ENCODE measurements at places on chromosomes 12 and 14. TPM values are rescaled to one million over a fixed set of nuclear protein-coding genes. Genes with fewer than 3 reads are reported as not detected.

GRCh38 chr12:1552911-1553491 is 41.4 kb downstream of the FBXL14 start:
- no peak overlapping the region for H3K27ac ChIP-seq
- no peak overlapping the region for H3K4me3 ChIP-seq
- DNase-seq = no peak

- H3K4me1 ChIP-seq = no peaks in the 10 kb centered on the region
- no peak overlapping the region for H3K27ac ChIP-seq
- H3K36me3 ChIP-seq = no peaks in the 10 kb centered on the region
- DNase-seq = no peak
- H3K27me3 ChIP-seq = no peaks in the 10 kb centered on the region
Observed at GRCh38 chr12:96864335-96864734, 42.7 kb upstream of the NEDD1 start.

GRCh38 chr12:52350786-52351185 is 16.5 kb downstream of the KRT85 start:
- no peak for DNase-seq
- no peak overlapping the region for H3K27ac ChIP-seq
- H3K4me1 ChIP-seq = no peaks in the 10 kb centered on the region
- H3K36me3 ChIP-seq = no peaks in the 10 kb centered on the region
- H3K27me3 ChIP-seq = no peaks in the 10 kb centered on the region

DNA sequence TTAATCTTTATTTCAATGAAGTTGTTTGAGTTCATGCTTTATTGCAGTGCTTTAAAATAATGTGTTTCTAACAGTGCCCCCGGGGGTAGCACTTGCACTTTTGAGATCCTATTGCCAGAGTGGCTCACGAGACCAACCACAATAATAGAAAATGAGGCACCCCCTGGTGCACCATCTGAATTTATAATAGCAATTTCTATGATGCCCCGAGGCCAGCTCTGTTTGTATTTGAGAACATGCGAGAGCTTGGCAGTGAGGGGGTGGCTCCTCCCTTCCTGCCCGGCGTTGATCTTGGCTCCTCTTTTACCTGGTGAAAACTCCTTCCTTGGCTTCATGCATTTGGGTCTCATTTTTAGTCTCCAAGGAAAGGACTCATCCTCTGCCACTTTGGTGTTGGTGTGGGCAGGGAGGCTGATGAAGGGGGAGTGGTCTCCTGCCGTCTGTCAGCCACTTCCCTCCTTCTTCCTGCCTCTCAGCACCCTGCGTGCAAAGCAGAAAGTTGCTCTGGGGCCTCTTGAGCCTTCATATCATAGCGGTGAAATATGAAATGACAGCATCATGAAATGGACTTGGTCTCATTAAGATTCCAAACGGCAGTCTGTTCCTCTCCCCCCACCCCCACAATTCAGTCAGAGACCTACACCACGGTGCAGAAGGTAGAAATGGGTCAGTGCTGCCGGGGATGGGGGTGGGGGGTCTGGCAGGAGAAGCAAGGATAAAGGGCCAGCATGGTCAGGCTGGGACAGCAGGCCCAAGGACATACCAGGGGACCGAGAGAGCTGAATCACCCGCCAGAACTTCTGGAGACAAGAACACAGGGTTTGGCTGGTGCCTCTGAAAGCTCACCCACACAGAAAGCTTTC is 17.7 kb upstream of the NRXN3 start:
- H3K36me3 ChIP-seq = no peaks in the 10 kb centered on the region
- H3K4me1 ChIP-seq = no peaks in the 10 kb centered on the region
- peaks cover 26% of the 10 kb centered on the region for H3K27me3 ChIP-seq
- DNase-seq = no peak
- no peak overlapping the region for H3K27ac ChIP-seq

DNA sequence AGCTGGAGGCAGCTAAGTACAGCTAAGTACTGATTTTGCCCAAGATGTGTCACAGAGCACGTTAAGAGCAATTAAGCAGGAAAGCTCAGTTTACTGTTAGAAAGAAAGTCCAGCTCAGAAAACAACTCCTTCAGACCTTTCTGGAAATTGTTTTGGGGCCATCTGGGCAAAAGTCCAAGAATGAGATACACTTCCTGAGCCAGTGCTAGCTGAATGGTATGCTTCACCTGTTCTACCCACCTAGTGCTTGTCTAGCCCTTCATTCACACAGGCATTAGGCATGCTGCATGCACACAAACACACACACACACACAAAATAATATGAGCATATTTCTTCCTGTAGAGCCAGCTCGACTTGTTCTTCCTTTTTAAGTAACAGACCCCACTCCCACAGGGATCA is 6.6 kb upstream of the IKZF4 start:
- H3K36me3 ChIP-seq = peaks cover 10% of the 10 kb centered on the region
- no peak for DNase-seq
- H3K4me3 ChIP-seq = no peak overlapping the region
- no peak overlapping the region for H3K27ac ChIP-seq
- H3K4me1 ChIP-seq = no peaks in the 10 kb centered on the region

DNA sequence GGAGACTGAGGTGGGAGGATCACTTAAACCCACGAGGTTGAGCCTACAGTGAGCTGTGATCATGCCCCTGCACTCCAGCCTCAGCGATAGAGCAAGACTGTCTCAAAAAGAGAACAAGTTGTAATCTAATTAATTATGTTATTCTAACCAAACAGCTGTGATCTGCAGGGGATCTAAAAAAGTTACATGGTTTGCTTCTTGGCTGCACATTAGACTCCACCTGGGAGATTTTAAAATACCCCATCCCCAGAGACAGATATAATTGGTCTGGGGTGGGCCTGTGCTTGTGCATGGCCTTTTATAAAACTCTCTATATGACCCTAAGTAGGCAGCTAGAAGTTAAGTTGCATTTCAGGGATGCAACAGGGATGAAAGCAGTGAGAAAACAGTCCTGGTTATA is 76.7 kb downstream of the SCAF11 start:
- peaks cover 35% of the 10 kb centered on the region for H3K4me1 ChIP-seq
- H3K36me3 ChIP-seq = peaks cover 5% of the 10 kb centered on the region
- H3K27ac ChIP-seq = no peak overlapping the region
- no peaks in the 10 kb centered on the region for H3K27me3 ChIP-seq

DNA sequence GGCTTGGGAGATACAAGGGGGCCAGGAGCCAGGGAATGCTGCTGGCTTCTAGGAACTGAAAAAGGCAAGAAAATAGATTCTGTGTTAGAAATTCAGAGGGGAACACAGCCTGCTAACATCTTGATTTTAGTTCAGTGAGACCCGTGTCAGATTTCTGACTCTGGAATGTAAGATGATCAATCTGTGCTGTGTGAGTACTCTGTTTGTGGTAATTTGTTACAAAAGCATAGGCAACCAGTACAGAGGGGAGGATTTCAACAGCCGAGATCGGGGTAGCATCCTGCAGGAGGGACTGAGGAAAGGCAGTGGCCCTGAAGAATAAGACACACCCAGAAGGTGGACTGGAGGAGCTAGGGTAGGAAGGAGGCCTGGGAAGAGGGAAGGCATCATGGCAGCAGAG is 410.0 kb upstream of the CCDC196 start:
- no peaks in the 10 kb centered on the region for H3K4me1 ChIP-seq
- no peak for DNase-seq
- no peaks in the 10 kb centered on the region for H3K36me3 ChIP-seq
- H3K27me3 ChIP-seq = no peaks in the 10 kb centered on the region

DNA sequence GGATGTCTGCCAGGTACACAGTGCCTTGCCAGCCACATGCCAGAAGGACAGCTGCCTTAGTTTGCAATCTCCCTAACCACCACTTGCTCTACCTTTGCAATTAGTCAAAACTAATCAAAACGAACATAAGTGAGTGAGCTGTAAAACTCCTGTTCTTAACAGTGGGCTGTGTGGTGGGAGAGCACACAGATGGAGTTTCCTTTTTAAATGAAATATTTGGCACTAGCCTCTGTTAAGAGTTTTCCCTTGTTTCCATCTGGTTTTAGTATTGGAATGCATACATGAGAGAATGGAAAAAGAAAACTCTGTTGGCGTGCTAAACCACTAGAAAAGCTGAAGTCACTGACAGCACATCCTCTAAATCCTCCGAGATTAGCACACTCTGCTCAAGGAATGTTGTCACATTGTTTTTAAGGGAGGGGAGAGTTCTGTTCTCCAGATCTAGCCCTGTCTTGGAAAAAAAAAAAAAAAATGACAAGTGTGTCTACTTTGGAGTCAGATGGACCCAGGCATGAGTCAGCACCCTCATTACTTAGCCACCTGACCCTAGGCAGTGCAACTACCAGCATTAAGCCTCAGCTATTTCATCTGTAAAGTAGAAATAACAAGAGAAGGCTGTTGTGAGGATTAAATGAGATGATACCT is 83.9 kb downstream of the STXBP6 start:
- H3K4me1 ChIP-seq = peaks cover 92% of the 10 kb centered on the region
- H3K36me3 ChIP-seq = no peaks in the 10 kb centered on the region
- no peak for DNase-seq
- H3K4me3 ChIP-seq = peak overlapping the region; percentile 27
- no peaks in the 10 kb centered on the region for H3K27me3 ChIP-seq

Gene ANKRD33
- total RNA-seq = not detected

Gene RTN1
- 10.9 TPM for total RNA-seq

DNA sequence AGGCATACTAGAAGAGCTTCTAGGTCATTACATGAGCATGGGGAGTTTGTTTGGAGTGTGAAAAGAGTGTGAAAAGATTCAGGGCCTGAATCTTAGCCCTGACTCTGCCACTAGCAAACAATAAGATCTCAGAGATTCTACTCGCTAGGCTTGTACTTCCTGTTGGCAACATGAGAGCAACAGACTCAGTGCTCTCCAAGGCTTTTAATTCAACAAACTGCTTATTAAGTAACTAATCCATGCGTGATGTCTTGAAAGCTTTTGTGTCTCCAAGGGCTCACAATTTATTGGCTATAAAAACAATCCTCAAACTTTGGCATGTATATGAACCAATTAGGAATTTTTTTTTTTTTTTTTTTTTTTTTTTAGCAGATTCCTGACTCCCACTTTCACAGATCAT is 105.1 kb downstream of the STXBP6 start:
- DNase-seq = no peak
- H3K27ac ChIP-seq = no peak overlapping the region
- H3K36me3 ChIP-seq = no peaks in the 10 kb centered on the region
- H3K4me1 ChIP-seq = peaks cover 37% of the 10 kb centered on the region
- no peaks in the 10 kb centered on the region for H3K27me3 ChIP-seq

GRCh38 chr14:95885866-95886265 is 9.2 kb downstream of the TUNAR start:
- no peak overlapping the region for H3K4me3 ChIP-seq
- no peak for DNase-seq
- no peaks in the 10 kb centered on the region for H3K36me3 ChIP-seq
- no peaks in the 10 kb centered on the region for H3K4me1 ChIP-seq
- H3K27ac ChIP-seq = no peak overlapping the region

- DNase-seq = no peak
- H3K36me3 ChIP-seq = no peaks in the 10 kb centered on the region
- H3K4me3 ChIP-seq = no peak overlapping the region
- H3K27me3 ChIP-seq = no peaks in the 10 kb centered on the region
Observed at GRCh38 chr14:99363051-99363450, 91.1 kb upstream of the BCL11B start.

DNA sequence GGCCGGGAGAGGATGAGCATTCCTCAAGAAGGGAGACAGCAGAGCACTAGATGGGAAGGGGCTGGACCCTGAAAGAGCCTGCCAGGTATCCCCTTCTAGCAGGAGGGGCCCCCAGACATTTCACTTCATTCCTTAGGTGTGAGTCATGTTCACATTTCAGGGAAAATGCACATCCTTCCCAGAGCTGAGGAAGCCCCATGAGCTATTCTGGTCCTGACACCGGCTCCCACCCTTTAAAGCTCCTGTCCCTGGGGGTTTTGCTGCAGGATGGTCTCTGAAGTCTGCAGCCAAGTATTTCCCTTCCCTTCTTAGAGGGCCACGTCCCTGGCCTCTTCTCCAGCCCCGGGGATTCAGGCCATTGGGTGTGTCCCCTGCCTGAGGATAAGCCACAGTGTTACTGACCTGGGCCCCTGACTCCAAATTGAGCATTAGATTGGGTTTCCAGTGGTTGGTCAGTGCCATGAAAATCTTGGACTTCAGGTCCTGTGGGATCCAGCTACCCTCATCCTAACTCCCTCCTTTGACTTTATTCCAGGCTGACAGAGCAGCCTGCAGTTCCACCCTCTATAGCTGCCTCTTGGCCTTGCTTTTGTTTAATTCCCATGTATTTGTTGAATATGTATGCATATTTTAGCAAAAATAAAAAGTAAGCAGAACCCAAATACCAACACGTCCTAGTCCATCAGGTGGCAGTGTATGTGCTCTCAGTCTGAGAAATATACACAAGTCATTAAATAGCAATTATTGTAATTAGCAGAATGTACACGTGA is 267.1 kb downstream of the CACNA1C start:
- no peak overlapping the region for H3K4me3 ChIP-seq
- no peaks in the 10 kb centered on the region for H3K27me3 ChIP-seq
- no peak overlapping the region for H3K27ac ChIP-seq

- H3K36me3 ChIP-seq = no peaks in the 10 kb centered on the region
- no peak for DNase-seq
- no peak overlapping the region for H3K4me3 ChIP-seq
Observed at GRCh38 chr12:121596526-121596925, 15.7 kb upstream of the KDM2B start.

- no peak overlapping the region for H3K27ac ChIP-seq
- no peak for DNase-seq
Observed at GRCh38 chr12:64882687-64883086, 58.2 kb downstream of the TBC1D30 start.

- H3K36me3 ChIP-seq = no peaks in the 10 kb centered on the region
- no peaks in the 10 kb centered on the region for H3K4me1 ChIP-seq
- H3K27me3 ChIP-seq = no peaks in the 10 kb centered on the region
- H3K27ac ChIP-seq = no peak overlapping the region
Observed at GRCh38 chr14:101273091-101273490, 288.2 kb upstream of the DIO3 start.

- DNase-seq = no peak
- H3K27me3 ChIP-seq = no peaks in the 10 kb centered on the region
- H3K27ac ChIP-seq = no peak overlapping the region
- no peak overlapping the region for H3K4me3 ChIP-seq
- no peaks in the 10 kb centered on the region for H3K36me3 ChIP-seq
Observed at GRCh38 chr14:97298331-97298730, 501.1 kb downstream of the VRK1 start.

Gene KRT75
- total RNA-seq = not detected

- no peak overlapping the region for H3K4me3 ChIP-seq
- no peak overlapping the region for H3K27ac ChIP-seq
- DNase-seq = no peak
Observed at GRCh38 chr12:110802489-110802888, 44.3 kb upstream of the CCDC63 start.

All from esophagus muscularis mucosa (tissue), 4 donors.